ENCODE measurements at places on chromosomes 13 and 19. TPM values are rescaled to one million over a fixed set of nuclear protein-coding genes. Genes with fewer than 3 reads are reported as not detected.

DNA sequence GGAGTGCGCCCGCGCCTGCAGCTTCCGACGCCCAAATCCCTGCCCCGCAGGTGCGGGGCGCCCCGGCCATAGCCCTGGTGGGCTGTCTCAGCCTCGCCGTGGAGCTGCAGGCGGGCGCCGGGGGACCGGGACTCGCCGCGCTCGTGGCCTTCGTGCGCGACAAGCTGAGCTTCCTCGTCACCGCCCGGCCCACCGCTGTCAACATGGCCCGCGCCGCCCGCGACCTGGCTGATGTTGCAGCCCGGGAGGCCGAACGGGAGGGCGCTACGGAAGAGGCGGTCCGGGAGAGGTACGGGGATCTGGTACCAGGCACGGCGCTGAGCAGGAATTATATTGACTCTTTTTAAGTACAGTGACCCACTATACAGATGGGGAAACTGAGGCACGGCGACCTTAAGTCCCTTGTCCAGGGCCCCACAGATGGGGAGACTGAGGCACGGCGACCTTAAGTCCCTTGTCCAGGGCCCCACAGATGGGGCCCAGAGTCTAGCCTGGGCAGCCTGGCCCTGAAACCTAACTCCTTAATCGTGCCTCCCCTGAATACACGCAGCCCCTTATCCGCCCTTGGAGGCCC, 586 bp downstream of the MRI1 start:
- peak; percentile 52 for DNase-seq

- no peak for DNase-seq
These were observed 4.2 kb upstream of the MADCAM1 start for GRCh38 chr19:492091-492531.

- DNase-seq: no peak
These were observed 53.7 kb upstream of the TRPC4 start for GRCh38 chr13:37923236-37923635.

- DNase-seq: no peak
These were observed 56.6 kb downstream of the CEBPG start for GRCh38 chr19:33429891-33430673.

- DNase-seq: peak; percentile 96
These were observed at the start of gene NOP53 for GRCh38 chr19:47745010-47745901. Gene NOP53, plus strand, starts transcription at chr19:47745546. Its CDS starts 14 bp downstream, at chr19:47745560.

GRCh38 chr13:49527123-49527522, 31.4 kb downstream of the PHF11 start:
- no peak for DNase-seq

DNA sequence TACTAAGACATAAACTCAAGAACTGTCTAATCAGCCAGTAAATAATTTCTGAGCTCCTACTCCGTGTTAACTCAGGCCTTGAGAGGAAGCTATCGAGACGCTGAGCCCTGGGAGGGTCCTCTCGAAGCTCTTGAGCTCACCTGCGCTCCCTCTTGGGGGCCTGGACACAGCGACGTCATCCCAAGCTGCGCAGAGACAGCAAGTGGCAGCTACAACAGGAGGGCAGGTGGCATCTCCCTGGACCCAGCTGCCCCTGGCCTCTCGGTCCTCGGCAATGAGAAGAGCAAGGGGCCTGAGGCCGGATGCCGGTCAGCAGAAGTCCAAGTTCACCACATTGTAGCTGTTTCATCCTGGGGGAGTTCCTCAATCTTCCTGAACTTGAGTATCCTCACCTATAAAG, 30.5 kb upstream of the TUBGCP3 start:
- no peak for DNase-seq

GRCh38 chr13:39284801-39285388, 246.6 kb downstream of the NHLRC3 start:
- DNase-seq: no peak

DNA sequence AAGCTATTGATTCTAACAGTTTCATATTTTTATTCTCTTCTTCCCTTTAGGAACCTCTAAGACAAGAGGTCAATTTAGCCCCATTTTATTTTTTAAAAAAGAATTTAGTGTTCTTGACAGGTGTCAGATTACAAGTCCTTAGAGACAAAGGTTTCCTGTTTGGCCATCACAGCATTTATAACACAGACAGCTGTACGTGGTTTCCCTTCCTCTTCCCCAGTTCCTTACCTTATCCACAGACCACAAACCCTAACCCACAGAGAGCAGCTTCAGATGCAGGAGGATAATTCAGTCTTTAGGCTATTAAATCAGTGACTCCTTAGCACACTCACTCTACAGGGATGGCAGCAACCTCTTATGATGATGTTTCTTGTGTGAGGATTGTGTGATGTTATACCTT, 1210.1 kb downstream of the DIAPH3 start:
- no peak for DNase-seq

- DNase-seq: no peak
These were observed 7.9 kb downstream of the PPP1R37 start for GRCh38 chr19:45100846-45101252.

GRCh38 chr13:43991773-43992201, 112.1 kb downstream of the LACC1 start:
- no peak for DNase-seq

The MYPOP gene
- 4.7 TPM for total RNA-seq

The PSG6 gene
- total RNA-seq: not detected

The TTYH1 gene
- total RNA-seq: 0.30 TPM

The GFY gene
- total RNA-seq: not detected
